ENCODE measurements at places on chromosomes 12 and 14. TPM values are rescaled to one million over a fixed set of nuclear protein-coding genes. Genes with fewer than 3 reads are reported as not detected.

DNA sequence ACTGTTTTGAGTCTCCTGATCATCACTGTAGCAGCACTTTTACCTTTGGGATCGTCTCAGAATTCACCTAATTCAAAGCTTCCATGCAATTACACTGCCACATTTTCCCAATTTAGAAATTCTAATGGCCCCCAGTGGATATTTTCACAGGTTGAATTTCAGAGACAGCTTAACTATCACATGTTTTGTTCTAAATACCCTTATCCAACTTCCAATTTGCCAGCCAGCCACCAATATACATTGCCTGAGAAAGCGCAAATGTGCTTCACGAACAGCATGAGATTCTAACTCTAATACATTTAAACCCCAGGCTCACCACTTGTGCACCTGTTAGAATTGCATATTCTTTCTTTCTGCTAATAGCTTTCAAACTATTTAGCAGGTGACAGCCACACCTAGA is 1160.9 kb upstream of the TMEM132C start:
- no peak for DNase-seq

The VRTN gene
- not detected for polyA plus RNA-seq

DNA sequence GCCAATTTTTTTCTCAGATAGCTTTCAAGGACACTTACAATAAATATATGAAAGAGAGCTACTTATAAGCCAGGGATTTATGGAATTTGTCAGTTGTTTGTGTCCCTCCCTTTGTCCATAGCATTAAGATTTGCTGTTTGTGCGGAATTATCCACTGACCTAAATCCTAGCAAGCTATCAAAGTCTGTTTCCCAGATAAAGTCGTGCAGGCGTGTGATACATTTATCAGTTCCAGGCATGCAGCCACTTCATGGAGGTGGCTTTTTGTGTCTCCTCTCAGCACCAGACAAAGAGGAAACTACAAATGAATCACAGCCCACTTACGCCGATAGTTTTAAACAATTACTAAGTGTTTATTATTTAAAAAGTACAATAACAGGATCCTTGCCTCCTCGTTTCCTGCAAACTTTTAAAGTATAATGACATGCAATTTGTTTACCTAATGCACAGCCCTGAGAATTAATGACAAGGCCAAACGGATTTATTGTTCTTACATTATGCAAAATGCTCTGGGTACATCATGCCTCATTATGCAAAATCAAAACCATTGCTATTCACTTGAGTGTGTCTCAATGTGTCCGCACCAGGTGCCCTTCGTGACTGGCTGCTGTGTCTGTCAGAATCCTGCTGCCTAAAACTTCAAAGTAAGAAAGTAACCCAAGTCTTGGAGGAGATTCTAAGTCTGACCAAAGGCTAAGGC is 423.2 kb downstream of the GLT1D1 start:
- DNase-seq = no peak

The G2E3 gene
- polyA plus RNA-seq = 23.5 TPM
